ENCODE measurements at places on chromosomes 12 and 14. TPM values are rescaled to one million over a fixed set of nuclear protein-coding genes. Genes with fewer than 3 reads are reported as not detected.
A peak's percentile ranks its signal among the peaks of the same experiment; 100 is the strongest.

- ATAC-seq: no peak
These were observed 334.1 kb upstream of the MGAT4C start for GRCh38 chr12:86590296-86590695.

DNA sequence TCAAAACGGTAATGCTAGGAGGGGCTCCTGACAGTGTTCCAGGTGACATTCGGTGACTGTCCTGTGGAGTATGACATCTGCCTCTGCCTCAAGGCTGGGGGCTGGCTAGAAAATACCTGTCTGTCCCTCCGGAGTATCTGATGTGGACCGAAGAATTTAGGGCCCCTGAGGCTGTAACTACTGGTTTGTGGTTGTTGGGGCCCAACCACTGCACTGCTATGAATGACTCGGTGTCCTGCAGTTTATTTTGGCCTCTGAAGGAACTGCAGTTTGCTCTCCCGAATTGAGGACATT is 198.9 kb upstream of the CAND1 start:
- no peak for ATAC-seq

Gene ESR2
- 0.48 TPM for total RNA-seq

Gene NDUFA9
- total RNA-seq: 83.4 TPM

GRCh38 chr14:71244341-71244740 is 337.1 kb downstream of the PCNX1 start:
- no peak for ATAC-seq

DNA sequence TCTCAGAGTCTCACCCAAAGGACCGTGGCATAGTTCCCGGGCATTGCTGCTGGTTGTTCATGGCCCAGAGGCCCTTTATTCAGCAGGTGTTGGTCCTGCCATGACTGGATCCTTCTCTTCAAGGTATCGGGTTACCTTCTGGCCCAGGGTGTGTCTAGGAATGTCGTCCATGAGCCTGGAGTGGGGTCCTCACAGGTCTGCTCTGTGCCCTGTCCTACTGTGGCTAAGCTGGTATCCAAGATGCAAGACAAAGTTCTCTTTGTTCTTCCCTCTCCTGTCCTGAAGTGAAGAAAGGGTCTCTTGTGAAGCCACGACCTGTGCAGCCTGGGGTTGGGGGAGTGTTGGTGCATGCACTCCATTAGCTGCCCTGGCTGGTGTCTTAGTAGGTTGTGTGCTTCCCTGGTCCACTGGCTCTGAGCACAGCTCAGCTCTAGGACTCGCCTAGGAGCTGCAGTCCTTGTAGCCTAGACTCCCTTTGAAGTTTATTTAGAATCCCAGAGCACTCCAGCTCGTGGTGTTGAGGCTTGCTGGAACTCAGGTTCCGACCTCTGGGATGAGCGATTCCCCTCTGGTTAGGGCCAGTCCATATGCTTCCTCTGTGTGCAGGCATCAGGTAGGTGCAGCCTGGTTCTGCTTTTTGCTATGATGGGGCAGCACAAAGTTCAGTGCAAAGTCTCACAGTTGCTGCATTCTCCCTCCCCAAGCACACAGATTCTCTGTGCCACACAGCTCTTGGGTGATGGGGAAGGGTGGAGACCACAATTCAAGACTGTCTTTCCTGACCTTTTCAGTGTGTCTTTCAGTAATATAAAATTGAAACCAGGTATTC is 117.4 kb downstream of the NUBPL start:
- no peak for ATAC-seq

Gene OS9
- total RNA-seq: 156 TPM

Gene MMP19
- total RNA-seq: 0.60 TPM

Gene SLCO1B1
- total RNA-seq: 0.08 TPM

Gene CISTR
- not detected for total RNA-seq

DNA sequence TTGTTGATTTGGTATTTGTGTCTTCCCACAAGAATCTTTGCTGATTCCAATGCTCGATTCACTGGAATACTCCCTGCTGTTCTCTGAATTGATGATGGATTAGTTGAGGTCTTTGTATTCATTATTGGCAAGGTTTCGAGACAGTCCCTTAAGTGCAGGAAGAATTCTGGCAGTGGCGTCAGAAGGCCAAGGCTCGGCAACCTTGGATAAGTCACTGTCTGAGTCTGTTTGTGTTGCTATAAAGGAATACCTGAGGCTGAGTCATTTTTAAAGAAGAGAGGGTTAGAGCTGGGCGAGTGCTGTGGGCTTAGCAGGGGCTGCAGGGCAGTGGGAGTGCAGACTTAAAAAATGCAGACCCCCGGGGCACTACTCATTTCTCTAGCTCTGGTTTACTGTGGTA is 56.9 kb downstream of the CHST11 start:
- ATAC-seq: peak; percentile 25

DNA sequence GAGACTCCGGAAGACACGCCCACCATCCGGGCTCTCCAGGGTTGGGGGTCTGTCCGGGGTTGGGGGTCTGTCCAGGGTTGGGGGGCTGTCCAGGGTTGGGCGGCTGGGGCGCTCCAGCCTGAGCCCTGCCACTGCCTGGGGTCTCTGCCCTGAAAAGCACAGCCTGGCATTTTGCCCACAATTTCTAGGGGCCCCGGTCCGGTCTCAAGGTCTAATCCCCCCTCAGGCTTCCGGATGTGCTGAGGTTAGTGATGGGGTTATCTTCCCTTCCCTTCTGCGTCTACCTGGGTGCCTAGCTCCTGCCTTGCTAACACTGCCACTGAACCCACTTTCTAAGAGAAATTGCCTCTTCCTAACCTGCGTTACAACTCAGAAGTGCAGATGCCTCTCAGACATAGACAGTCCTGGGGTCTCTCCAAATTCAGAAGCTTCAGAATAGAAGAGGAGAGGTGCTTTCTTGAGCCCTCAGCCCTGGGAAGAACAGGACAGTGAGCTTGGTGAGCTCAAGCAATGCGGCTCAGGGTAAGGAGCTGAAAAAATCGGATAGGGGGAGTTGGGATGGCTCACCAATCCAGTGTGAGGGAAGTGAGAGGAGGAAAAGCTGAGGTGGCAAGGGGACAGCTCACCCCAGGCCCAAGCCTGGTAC is 5.7 kb downstream of the LHX5 start:
- no peak for ATAC-seq

DNA sequence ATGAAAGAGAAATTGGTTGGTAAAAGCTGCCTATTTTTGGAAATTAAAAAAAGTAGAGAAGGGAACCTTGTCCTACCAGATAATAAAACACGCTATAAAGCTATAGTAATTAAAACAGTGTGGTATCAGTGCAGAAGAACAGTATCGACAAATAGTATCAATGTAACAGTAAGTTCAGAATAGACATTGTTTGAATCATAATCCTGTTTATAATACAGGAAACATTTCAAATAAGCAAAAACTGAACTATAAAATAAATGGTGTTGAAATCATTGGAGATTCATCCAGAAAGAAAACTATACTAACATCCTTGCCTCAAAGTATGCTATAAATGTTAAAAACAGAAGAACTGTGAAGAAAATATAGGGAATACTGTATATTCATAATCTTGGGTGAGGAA is 54.2 kb upstream of the NAP1L1 start:
- no peak for ATAC-seq

- no peak for ATAC-seq
These were observed 29.4 kb upstream of the OXA1L start for GRCh38 chr14:22737052-22737451.

DNA sequence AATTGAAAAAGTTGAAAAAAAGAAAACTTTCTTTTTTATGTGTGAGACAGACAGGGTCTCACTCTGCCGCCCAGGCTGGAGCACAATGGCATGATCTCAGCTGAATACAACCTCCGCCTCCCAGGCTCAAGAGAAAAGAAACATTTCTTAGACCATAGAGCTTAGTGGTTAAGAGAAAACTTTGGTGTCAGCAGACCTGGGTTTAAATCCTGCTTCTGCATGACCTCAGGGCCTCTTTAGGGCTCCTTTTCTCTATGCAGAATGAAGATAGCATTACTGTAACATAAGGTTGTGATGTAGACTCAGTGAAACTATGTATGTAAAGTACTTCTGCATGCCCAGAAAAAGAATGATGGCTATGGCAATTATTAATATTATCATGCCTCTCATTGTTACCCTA is 104.7 kb upstream of the NUDT4 start:
- ATAC-seq: no peak

GRCh38 chr14:91252871-91253794 is 8.6 kb upstream of the GPR68 start:
- ATAC-seq: peak; percentile 66

- no peak for ATAC-seq
These were observed 185.6 kb downstream of the TMEM121 start for GRCh38 chr14:105711841-105712460.

Gene LPAR5
- 18.9 TPM for total RNA-seq

Gene GLI1
- total RNA-seq: 0.72 TPM

DNA sequence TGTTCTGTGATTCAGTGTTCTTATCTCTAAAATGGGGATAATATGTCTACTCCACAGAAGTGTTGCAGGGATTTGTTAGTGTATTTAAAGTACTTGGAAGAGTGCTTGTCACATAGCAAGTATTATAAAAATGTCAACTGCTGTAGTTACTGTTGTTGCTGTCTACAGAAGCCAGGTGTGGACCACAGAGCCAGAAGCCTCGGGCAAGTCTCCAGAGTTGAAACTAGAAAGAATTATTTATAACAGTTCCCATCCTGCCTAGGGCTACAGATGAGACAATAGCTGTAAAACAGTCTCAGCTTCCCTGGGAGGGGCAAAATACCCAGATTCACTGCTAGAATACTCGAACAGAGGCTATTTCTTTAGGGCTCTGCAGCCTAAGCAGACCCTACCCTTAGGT is 55.4 kb upstream of the FUT8 start:
- no peak for ATAC-seq

Gene LALBA
- not detected for total RNA-seq

DNA sequence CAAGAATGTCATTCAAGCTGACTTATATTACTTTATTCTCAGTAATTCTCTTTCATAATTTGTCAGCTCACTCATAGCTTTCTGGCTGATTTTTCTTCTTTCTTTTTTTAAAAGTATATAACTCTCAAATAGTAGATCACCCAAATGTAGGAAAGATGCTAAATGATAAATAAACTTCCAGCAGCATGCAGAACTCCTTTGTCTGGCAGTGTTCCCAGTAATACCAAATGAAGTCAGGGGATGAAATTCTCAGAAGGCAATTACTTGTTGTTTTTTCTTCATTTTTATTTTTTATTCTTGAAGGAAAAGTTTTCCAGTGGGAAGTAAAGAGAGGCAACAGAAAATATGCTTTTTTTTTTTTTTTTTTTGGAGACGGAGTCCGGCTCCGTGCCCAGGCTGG is 133.3 kb upstream of the SLCO1C1 start:
- no peak for ATAC-seq

Data from esophagus mucosa (tissue), 1 donor.